DMS 273 treated with DMSO at 0.1 percent for 48 hours (cell line): ENCODE measurements at places on chromosomes 5 and 9.
A peak's percentile ranks its signal among the peaks of the same experiment; 100 is the strongest.

GRCh38 chr5:53243403-53243802 lies 133.8 kb upstream of the MOCS2 start:
- no peak for DNase-seq

DNA sequence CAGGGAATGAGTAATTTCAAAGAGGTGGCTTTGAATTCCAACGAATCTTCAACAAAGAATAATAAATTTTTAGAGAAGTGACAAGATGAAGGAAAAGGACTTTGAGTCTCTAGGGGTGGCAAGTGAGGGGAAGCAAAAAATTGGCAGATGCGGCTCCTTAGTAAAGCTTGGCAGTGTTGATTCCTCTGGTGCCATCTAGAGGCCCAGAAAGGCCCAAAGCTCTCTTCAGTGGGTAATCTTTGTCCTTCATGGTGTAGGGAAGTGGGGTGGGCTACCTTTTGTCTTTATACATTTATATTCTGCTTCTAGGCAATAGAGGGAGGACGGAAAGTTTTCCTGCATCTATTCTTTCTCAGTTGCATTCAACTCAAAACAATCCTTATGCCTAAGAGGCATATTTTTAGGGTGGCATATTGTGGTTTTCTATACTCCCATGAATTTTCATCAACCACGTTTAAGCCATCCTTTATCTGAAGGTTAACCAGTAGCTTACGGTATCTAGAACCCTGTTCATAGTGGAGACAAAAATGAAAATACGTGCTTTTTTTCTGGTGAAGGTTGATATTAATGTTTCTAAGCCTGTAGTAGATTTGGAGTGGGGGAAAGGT lies 17.5 kb upstream of the ROPN1L start:
- DNase-seq, result peak; percentile 12

GRCh38 chr9:79060766-79061165 lies 511.0 kb upstream of the TLE4 start:
- no peak for DNase-seq

- no peak for DNase-seq
These were observed 13.5 kb downstream of the SETD9 start for GRCh38 chr5:56922922-56923321.

- no peak for DNase-seq
These were observed 87.3 kb downstream of the SERINC5 start for GRCh38 chr5:80168388-80169028.

- DNase-seq, result no peak
These were observed 298.3 kb upstream of the TNC start for GRCh38 chr9:115416299-115416698.

DNA sequence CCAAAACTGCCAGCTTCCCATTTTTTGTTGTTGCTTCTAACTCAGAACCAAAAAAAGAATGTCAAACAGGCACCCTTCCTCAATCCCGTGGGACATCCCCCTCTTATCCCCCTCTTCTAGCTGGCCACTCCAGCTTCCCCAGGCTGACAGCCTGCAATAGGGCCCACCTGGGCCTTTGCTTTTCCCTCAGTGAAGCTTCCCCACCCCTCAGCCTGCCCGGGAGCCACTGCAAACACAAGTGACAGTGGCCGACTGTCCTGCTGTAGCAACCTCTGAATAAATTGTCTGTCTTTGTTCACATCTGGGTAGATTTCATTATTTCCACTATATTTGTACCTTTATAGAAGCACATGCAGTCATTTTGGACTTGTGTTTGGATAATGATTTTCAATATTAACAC lies 245.3 kb downstream of the GADD45G start:
- DNase-seq, result no peak

GRCh38 chr9:96080364-96080763 lies 204.9 kb downstream of the ERCC6L2 start:
- DNase-seq, result no peak

DNA sequence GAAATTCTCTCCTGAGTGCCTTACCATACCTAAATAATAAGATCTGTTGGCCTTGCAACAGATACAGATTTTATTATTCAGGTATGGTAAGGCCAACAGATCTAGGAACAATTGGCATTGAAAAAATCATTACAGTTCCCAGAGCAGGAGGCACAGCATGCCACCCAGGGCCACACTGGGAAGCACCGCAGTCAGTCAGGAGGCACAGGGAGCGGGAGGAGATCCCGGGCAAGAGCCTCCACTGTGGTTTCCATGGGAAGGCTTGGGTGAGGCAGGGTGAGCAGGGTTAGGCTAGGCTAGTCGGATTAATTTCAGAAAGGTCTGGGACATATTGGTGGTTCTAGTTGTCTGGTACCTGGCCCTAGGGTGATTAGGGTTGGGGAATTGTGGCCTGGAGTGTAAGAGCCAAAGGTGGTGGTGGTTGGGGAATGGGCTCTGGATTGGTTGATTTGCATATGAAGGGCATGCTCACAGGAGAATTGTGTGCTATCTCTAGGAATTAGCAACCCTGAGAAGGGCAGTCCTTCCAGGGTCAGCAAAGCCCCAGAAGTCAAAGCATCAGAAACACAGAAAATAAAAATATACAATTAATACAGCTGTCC lies 111.4 kb downstream of the PDE8B start:
- no peak for DNase-seq

- DNase-seq, result no peak
These were observed 125.4 kb downstream of the PSAT1 start for GRCh38 chr9:78422309-78422708.

- DNase-seq, result no peak
These were observed 70.6 kb upstream of the PCSK1 start for GRCh38 chr5:96503501-96504236.

GRCh38 chr9:79196606-79197005 lies 375.2 kb upstream of the TLE4 start:
- DNase-seq, result no peak
